ENCODE measurements at places on chromosomes 13 and 19. TPM values are rescaled to one million over a fixed set of nuclear protein-coding genes. Genes with fewer than 3 reads are reported as not detected.

The LGALS4 gene
- total RNA-seq, result 0.30 TPM

The KIR3DL2 gene
- total RNA-seq, result not detected

The DIAPH3 gene
- total RNA-seq, result 9.4 TPM

The TICAM1 gene
- total RNA-seq, result 9.8 TPM

The ZFR2 gene
- 0.48 TPM for total RNA-seq

The SHISA7 gene
- total RNA-seq, result 0.02 TPM

The TMIGD2 gene
- not detected for total RNA-seq

The NRTN gene
- total RNA-seq, result 0.58 TPM

The SLAIN1 gene
- total RNA-seq, result 0.55 TPM

The ZNF546 gene
- total RNA-seq, result 1.8 TPM

The SIGLEC12 gene
- not detected for total RNA-seq

The C19orf73 gene
- 3.1 TPM for total RNA-seq

The AMER2 gene
- total RNA-seq, result not detected

The TNFRSF19 gene
- 3.1 TPM for total RNA-seq

The C19orf81 gene
- 8.2 TPM for total RNA-seq

The CILP2 gene
- 0.22 TPM for total RNA-seq

The PRR20B gene
- not detected for total RNA-seq

The CYP2S1 gene
- total RNA-seq, result 26.6 TPM

The LYL1 gene
- 1.0 TPM for total RNA-seq

The CATSPERD gene
- total RNA-seq, result not detected

The NALCN gene
- 4.1 TPM for total RNA-seq

The CAMSAP3 gene
- 4.3 TPM for total RNA-seq

The NLRP5 gene
- not detected for total RNA-seq

The SBK3 gene
- 2.0 TPM for total RNA-seq

The LILRB5 gene
- total RNA-seq, result 0.02 TPM

The KLF1 gene
- total RNA-seq, result not detected

The NPAS1 gene
- total RNA-seq, result 6.8 TPM

The BRSK1 gene
- total RNA-seq, result 4.1 TPM

The SYNGR4 gene
- 1.9 TPM for total RNA-seq

The C19orf25 gene
- 11.0 TPM for total RNA-seq

The KIR2DL4 gene
- not detected for total RNA-seq

The SIGLEC9 gene
- not detected for total RNA-seq

The RFPL4AL1 gene
- not detected for total RNA-seq

The FOXA3 gene
- total RNA-seq, result 1.1 TPM

The SLITRK5 gene
- total RNA-seq, result 0.62 TPM

The DGKH gene
- 5.3 TPM for total RNA-seq

The TPTE2 gene
- total RNA-seq, result not detected

The FAM124A gene
- 1.7 TPM for total RNA-seq

The POSTN gene
- total RNA-seq, result not detected

The CYP2B6 gene
- total RNA-seq, result not detected

The PDCD2L gene
- total RNA-seq, result 37.8 TPM

The CD177 gene
- 0.08 TPM for total RNA-seq

The OVOL3 gene
- total RNA-seq, result not detected

The FUT3 gene
- 0.15 TPM for total RNA-seq

The OLFM2 gene
- total RNA-seq, result 12.4 TPM

The PCDH20 gene
- not detected for total RNA-seq

The CYP4F12 gene
- total RNA-seq, result 2.3 TPM

The CAPN12 gene
- 6.5 TPM for total RNA-seq

The CACNA1A gene
- 0.35 TPM for total RNA-seq

The IZUMO2 gene
- total RNA-seq, result not detected

Measured in A549 treated with RU486 at 1 μM for 4 hours (cell line).